ENCODE measurements at places on chromosomes 12 and 14. TPM values are rescaled to one million over a fixed set of nuclear protein-coding genes. Genes with fewer than 3 reads are reported as not detected.
A peak's percentile ranks its signal among the peaks of the same experiment; 100 is the strongest.

The SMCO2 gene
- total RNA-seq: not detected

DNA sequence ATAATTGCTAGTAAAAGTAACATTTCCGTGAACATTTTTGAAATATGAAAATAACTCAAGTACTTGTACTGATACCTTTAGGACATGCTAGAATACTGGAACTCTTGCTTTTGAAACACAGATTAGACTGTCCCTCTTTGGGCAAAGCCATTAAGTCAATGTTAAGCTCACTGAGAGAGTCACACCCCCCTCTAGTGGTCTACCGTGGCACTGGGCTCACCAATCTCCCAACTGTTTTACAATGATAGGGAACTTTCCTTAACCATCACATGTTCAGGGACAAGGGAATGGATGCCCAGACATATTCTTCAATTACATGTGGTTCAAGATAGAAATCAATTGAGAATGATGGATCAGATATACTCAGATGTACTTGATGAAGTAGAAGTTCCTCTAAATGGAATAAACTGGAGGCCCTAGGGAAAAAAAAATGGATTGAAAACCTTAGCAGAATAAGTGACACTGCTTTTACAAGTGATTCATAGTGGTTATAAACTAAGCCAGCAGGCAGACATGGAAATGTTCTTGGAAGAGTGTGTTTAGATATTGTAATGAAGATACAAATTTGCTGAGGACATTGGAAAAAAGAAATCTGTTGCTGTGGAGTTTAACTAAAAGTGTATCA lies 17.8 kb downstream of the NANOG start:
- peak; percentile 79 for DNase-seq

GRCh38 chr12:113273053-113273725 lies 51.9 kb downstream of the TPCN1 start:
- no peak for DNase-seq

DNA sequence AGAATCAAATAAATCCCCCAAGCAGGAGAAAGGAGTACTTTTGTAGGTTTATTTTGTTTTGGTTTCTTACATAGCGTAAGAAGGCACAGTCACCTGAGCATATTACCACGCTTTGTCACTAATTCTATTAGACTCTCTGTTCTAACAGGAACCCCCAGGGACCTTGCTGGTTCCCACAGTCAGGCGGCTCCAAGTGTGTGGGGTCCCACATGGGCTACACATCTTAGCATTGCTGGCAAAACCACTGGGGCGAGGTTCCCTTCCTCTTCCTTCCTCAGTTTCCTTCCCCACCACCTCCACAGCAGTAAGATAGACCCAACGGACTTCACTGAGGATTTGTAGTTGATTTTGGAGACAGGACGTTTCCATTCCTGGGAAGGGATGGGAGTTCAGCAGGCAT lies 49.1 kb downstream of the TMEM132C start:
- DNase-seq: no peak

The P2RX2 gene
- 0.15 TPM for total RNA-seq

DNA sequence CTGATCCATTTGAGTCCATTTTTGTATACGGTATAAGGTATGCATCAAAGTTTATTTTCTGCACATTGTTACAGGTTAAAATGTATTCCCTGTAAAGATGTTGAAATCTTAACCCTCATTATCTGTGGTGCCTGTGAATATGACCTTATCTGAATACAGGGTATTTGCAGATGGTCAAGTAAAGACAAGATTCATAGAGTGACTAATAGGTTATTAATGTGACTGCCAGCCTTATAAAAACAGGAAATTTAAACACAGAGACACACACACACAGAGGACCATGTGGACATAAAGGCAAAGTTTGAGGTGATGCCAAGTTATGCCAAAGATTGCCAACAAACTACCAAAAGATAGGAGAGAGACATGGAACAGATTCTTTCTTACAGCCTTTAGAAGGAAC lies 347.2 kb upstream of the DCN start:
- DNase-seq: no peak

DNA sequence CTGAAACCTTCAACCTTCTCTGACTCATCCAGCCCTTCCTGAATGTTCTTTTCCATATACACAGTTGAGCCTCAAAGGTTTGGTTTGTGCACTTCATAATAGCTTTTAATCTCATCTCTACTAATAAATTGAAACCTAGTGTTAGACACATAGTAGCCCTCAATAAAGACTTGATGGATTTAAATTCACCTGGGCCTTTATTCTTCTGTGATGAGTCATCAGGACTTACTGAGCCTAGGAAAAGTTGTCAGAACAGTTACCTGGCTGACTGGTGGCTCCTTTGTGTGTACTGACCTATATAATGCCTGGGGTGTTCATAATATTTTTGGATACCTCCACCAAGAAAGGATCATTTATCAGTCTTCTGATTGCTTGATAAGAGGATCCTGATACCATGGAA lies 86.4 kb upstream of the NTF3 start:
- DNase-seq: no peak

The GZMH gene
- total RNA-seq: not detected

GRCh38 chr14:24194186-24194872 lies 912 bp downstream of the TM9SF1 start:
- no peak for DNase-seq

- no peak for DNase-seq
Observed at GRCh38 chr12:129305851-129306250, 452.6 kb downstream of the GLT1D1 start.

DNA sequence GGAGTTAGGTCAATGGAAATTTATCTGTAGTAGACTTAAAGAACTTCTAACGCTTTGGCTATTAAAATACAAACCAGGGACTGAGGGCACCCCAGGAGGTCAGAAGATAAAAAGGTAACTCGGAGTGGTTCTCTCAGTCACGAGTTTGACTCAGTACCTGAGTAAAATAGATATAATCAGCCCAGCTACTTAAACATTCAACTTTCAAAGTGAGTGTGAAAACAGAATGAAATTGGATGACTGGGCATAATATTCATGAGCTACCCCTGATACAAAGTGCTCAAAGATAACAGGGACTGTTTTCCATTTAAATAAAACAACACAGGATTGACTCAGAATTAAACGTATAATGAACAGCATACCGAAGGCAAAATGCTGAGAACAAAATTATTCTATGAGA lies 75.0 kb downstream of the FOXN3 start:
- no peak for DNase-seq

DNA sequence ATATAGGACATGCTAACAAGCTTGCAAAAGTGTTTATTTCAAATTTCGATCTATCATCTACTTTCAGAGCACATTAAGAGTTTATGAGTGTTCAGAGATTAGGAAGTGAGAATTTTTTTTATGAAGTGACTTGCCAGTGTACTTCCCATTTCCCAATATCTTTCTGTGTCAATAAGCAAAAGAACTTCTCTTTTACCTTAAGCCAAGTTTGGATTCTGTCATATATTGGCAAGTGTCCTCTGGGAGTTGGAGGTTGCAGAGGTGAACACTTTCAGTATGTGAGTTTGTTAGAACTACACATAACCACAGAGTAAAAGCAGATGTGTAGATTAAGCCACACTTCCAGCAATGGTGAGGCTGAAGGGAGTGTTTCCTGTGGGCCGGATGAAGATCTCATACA lies 16.6 kb upstream of the KLRF1 start:
- DNase-seq: no peak

DNA sequence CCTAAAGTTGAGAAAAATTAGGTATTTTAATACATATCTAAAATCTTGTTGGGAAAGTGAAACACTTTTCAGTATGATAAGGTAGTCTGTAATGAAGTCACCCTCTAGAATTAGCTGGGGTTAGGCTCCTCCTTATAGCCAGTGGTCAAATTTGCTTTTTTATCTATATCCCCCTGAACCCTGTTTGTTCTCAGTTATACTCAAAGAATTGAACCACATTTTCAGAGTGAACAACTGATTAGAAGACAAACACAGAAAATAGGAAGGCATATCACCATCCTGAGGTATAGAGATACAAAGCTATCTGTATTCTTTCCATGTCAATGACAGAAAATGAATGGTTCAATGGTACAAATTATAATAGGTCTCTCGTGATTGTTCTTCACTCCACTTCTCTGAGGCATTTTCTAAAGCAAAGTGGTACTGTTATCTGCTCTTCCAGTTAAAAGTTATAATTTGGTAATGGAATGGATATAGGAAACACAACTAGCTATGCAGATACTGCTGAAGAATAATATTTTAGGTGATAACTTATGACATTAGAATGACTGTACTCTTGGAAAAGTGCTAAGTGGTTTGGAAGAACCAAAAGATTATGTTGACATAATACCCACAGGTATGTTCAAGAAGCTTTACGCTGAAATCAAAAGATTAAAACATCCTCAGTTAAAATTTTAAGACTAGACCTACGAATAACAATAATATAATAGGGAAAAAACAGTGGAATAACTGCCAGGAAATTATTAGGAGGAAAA lies 27.6 kb downstream of the WASHC3 start:
- no peak for DNase-seq

The ANKRD33 gene
- 0.39 TPM for total RNA-seq

DNA sequence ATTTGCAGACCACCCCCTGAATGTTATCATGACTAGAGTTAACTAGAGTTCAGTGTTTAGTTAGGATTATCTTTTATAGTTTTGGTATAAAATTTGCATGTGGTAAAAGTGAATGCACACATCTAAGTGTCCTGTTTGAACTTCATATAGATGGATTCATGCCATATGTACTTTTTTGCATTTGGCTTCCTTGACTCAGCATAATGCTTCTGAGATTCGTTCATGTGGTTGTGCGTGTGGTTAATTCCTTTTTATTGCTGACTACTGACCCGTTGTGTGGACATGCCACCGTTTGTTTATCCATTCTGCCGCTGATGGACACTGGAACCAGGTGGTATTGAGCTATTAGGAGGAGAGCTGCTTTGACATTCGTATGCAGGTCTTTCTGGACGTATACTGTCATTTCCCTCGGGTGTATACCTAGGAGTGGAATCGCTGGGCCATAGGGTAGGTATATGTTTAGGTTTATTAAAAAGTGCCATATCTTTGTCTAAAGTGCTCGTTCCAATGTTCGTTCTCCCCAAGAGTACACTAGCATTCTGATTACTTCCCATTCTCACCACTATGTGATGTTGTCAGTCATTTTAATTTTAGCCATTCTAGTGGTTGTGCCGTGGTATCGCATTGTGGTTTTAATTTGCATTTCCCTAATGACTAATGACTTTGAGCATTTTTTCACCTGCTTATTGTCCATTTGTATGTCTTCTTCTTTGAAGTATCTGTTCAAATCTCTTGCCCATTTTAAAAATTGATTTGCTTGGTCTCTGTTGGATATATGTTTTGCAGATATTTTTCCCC lies 37.7 kb downstream of the RIN3 start:
- DNase-seq: no peak

DNA sequence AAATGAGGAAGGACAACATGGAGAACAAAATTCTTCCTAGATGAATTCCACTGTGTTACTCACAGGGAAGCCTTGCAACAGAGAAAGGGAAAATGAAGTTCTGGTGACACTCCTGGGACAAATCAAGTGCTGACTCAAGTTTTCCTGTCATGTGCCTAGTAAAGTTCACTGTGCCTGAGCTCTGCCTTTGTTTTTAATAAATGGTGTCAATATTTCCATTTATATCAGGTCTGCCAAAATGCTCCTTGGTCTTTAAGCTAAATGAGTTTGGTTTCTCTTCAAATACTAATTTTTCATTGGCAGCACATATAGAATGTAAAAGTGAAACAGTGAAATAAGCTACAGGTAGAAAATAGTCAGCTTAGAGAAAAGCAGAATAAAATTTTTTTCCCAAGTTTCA lies 33.0 kb downstream of the HIGD1C start:
- no peak for DNase-seq

- no peak for DNase-seq
Observed at GRCh38 chr14:93078870-93079269, 36.9 kb downstream of the ITPK1 start.

GRCh38 chr14:22657861-22658260 lies 13.7 kb upstream of the OR6J1 start:
- DNase-seq: peak; percentile 17

The DPPA3 gene
- total RNA-seq: 0.25 TPM

The SART3 gene
- total RNA-seq: 79.0 TPM

DNA sequence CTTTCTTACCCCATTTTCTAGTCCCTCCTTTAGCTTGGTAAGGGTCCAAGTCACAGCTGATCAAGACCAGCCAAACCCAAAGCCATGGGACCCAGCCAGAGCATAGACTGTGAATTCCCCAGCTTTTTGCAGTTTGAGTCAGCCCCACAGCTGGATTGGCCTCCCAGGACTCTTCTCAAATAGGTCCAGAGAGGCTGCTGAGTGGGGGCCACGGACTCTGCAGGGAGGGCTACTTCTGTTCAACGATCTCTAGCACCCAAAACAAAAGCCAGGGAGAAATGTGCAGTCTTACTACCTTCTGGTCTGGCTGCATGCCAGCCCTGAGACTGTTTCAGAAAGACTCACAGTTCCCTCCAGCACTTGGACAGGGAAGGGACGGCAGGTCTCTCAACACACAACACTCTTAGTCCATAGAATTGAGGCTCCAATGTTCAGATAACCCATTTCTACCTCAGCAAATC lies 1.6 kb downstream of the VDR start:
- no peak for DNase-seq

DNA sequence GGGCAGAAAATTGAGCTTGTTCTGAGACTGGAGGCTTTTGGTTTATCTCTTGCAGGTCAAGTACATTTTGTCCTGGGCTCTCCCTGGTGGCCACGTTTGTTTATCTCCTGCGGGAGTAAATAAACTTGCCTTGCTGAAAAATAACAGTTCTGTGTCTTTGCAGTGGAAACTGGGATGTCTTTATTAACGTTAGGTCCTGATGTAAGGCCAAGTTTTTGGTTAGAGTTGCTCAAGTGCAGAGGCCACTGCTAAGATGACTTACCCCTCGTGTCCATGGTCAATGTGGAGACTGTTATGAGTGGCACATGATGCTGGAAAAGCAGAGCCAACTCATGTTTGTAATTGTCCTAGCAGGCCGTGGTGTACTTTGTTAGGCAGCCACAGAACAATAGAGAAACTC lies 3.8 kb downstream of the PTPN11 start:
- no peak for DNase-seq

- DNase-seq: no peak
Observed at GRCh38 chr14:90534091-90534837, 137.4 kb downstream of the CALM1 start.

The KERA gene
- total RNA-seq: not detected

The ADAM20 gene
- total RNA-seq: 2.0 TPM

The FSCB gene
- not detected for total RNA-seq

GRCh38 chr14:103138301-103139131 lies 15.3 kb downstream of the TNFAIP2 start:
- peak; percentile 65 for DNase-seq

The BIN2 gene
- total RNA-seq: not detected

The APOF gene
- total RNA-seq: not detected

The NXPH4 gene
- not detected for total RNA-seq

The HDAC7 gene
- total RNA-seq: 14.2 TPM

DNA sequence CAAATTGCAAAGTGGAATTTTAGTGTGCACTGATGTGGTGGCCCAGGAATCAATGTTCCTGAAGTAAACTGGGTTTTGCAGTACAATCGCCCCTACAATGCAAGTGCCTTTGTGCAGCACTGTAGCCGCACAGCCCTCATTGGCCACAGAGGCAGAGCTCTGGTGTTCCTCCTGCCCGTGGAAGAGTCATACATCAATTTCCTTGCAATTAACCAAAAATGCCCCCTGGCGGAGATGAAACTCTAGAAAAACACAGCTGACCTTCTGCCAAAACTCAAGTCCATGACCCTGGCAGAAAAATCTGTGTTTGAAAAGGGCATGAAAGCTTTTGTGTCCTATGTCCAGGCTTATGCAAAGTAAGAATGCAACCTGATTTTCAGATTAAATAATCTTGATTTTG lies 117.9 kb upstream of the PRB2 start:
- DNase-seq: no peak

Data from neural progenitor cell (in vitro differentiated cells).